Activated CD4-positive, alpha-beta T cell treated with anti-CD3 and anti-CD28 coated beads for 1 hour (primary cell): ENCODE measurements at places on chromosomes 13 and 19.

DNA sequence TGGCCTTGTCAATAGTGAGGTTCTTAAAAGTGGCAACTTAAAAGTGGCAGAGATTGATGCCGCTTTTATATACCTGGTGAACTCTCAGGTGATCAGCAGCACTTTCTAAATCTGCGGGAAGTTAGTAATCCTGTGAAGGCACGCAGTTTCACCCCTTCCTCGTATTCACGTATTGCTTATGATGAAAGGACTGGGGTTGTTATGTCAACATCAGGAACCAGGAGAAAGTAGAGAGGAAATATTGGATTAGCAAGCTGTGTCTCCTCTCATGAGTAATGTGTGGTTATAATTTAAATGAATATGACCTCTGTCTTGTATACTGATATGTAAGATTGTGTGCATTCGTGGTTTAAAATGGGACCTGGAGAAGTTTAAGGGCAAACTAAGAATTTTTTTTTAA lies 544.6 kb downstream of the SLITRK6 start:
- DNase-seq, result no peak

DNA sequence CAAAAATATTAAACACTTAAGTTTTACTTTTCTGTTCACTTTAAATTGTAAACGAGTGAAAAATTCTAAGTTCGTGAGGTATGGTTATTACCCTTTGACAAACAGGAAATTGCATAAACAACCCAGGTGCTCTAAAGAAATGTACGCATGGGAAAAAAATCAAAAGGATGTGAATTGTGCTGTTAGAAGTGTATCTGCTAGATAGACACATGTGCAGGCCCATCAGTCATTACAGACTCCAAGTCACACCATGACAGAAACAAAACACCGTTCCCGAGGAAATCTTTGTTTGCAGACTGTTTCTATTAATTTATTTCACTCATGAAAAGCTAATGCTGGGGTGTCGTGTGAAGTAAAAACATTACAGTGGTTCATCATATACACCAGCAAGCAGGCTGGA lies 17.0 kb upstream of the DOCK9 start:
- DNase-seq, result no peak

GRCh38 chr13:80712026-80712425 lies 371.1 kb upstream of the SPRY2 start:
- no peak for DNase-seq

GRCh38 chr13:108266321-108266990 lies 3.1 kb upstream of the TNFSF13B start:
- no peak for DNase-seq

DNA sequence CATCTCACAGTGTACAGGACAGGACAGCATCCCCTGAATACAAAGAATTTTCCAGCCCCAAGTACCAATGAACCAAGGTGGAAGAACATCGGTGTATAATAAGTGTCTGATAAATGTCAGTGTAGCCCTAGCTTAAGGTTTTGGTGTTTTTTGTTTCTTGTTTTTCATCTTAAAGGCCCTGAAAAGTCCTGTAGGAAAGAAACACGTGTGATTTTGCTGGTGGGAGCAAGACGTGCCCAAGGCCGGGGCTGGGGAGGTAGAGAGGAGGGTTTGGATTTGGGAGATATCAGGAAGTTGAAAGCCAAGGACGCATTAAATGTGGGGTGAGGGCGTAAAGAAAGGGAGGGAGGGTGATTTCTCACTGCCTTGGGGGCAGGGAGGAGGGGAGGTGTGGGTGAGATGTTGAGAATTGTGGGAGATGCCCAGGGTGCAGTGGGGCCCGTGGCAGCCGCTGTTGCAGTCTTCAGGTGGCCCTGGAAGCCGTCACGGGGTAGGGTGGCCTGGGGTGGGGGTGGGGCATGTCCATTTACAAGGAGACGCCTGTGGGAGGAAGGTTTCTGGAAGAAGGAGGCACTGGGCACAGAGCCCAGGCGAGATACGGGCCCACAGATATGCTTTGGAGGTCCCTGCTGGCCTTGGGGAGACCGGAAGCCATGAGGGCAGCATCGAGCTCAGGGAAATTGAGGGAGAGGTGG lies 6.7 kb downstream of the CAMSAP3 start:
- DNase-seq, result no peak

GRCh38 chr19:3374369-3375112 lies 8.2 kb downstream of the NFIC start:
- DNase-seq, result no peak

GRCh38 chr13:107124129-107124718 lies 556.3 kb upstream of the ARGLU1 start:
- DNase-seq, result no peak

DNA sequence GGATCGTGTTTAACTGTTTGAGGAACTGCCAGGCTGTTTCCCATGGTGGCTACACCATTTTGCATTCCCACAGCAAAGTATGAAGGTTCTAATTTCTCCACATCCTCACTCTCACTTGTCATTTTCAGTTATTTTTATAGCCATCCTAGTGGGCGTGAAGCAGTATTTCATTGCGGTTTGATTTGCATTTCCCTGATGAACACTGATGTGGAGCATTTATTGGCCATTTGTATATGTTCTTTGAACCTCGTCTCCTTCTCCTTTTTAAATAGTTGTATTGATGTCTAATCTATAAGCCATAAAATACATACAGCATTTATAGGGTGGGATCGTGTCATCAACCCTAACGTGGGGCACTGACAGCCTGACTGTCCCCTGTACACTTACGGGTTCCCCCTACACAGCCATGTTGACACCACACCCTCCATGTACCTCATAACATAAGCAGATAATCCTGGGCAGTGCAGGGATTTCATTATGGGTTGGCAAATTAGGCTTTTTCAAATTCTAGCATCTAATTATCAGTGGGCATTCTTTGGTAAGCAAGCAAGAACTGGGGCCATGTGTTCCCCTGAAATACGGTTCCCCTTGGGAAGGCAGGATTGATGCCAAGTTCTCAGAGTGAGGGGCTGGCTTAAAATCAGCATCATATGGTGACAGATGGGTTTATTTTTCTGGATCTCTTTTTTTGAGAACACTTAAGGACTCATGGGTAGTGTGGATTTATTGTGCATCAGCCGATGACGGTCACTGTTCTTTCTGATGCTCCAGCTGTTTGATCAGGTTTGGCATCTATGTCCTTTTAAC lies 11.6 kb upstream of the ZBTB45 start:
- no peak for DNase-seq

- DNase-seq, result no peak
Observed at GRCh38 chr13:89324582-89324981, 1653.4 kb downstream of the SLITRK5 start.

DNA sequence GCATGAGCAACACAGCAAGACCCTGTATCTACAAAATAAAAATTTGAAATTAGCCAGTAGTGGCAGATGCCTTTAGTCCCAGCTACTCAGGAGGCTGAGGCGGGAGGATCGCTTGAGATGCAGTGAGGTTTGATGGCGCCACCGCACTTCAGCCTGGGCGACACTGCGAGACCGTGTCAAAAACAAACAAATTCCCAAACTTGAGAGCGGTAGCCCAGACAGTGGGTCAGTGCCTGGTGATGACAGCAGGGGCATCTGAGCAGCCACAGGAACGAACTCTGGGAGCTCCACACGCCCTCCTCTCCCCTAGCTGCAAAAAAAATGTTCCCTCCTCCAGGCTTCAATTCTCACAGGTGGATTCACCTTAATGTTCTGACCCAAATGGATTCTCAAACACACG lies 14.1 kb downstream of the ZNF490 start:
- no peak for DNase-seq

DNA sequence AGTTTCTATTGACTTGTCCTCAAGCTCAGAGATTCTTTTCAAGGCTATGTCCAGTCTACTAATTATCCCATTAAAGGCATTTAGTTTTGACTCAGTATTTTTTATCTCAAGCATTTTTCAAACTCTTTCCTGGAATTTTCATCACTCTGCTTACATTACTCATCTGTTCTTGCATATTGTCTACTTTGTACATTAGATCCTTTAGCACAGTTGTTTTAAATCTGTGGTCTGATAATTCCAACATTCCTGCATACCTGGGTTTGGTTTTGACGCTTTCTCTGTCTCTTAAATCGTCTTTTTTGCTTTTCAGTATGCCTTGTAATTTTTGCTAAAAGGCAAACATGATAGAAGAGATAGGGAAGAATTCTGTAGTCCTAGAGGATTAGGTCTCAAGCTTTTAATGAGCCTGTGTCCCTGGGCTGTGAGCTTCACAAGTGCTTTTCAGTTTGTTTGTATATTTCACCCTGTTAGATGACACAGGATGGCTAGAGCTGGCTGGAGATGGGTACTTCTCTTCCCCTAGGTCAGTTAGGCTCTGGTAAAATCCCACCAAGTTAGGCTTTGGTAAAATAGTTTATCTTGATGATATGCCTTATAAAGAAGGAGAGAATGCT lies 46.1 kb upstream of the GPC6 start:
- DNase-seq, result no peak

GRCh38 chr13:51645154-51645650 lies 60.9 kb downstream of the WDFY2 start:
- DNase-seq, result no peak

- no peak for DNase-seq
Observed at GRCh38 chr13:24905242-24905641, 141.3 kb downstream of the RNF17 start.

DNA sequence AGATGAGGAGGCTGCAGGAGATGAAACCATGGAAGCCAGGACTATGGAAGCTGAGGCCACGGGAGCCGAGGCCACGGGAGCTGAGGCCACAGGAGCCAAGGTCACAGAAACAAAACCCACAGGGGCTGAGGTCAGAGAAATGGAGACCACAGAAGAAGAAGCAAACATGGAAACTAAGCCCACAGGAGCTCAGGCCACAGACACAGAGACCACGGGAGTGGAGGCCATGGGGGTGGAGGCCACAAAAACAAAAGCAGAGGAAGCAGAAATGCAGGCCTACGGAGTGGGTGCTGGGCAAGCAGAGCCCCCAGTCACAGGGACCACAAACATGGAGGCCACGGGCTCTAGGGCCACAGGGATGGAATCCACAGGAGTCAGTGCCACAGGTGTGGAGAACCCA lies 12.5 kb upstream of the EBI3 start:
- no peak for DNase-seq

DNA sequence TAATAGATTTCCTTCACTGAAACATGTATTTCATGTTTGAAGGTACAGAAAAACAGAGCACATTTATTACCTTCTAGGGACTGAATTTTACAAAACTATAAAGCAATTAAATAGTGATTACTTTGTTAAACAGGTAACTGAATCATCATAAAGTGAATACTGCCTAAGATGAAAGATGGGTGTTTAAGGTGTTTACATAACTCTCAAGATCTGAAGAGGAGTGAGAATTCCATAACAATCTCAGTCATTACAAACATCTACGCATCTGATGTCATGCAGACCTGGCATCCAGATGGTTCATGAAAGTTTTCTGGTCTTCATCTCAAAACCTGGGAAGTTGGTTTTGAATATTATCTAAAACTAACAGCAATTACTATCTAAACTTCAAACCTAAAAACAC lies 80.4 kb downstream of the MIPEP start:
- DNase-seq, result no peak

- DNase-seq, result no peak
Observed at GRCh38 chr13:99265821-99266426, 7.7 kb upstream of the GPR18 start.

DNA sequence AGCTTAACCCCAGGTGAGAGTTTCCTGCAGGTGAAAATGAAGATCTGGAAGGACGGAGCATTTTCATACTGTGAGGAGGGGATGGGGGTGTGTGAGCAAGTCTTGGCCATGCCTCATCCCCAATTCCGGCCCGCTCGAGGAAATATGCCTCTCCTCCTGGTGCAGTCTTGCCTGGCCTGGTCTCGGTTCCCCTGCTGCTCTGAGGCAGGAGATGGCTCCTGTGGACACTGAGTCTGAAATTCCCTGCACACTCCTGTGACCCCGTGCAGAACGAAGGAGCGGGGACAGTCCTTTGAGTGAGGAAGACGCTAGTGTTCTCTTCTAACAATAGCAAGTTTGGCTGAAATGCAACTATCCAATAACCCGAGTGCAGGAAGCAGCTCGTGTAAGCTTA lies 329 bp upstream of the ZNF439 start:
- DNase-seq, result no peak

- no peak for DNase-seq
Observed at GRCh38 chr19:40284251-40284500, 969 bp downstream of the AKT2 start.

GRCh38 chr19:35354898-35355297 lies 3.4 kb upstream of the FFAR3 start:
- no peak for DNase-seq

- no peak for DNase-seq
Observed at GRCh38 chr13:75495938-75496337, 14.0 kb upstream of the TBC1D4 start.

DNA sequence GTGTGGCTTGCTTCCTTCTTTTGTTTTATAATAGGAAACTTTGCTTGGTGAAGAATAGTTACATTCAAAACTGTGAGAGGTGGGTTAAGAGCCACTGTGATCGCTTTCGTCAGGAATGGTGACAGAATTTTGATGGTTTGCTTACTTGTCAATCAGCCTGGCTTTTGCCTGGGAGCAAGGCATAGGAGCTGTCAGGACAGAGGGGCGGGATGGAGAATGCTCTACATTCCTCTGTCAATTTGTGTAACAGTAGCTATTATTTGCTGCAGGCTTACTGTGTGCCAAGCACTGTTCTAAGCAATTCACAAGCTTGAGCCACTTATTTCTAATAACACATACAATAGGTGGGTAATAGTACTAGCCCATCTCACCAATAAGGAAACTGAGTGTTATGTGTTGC lies 28.1 kb upstream of the TNFSF11 start:
- DNase-seq, result no peak

DNA sequence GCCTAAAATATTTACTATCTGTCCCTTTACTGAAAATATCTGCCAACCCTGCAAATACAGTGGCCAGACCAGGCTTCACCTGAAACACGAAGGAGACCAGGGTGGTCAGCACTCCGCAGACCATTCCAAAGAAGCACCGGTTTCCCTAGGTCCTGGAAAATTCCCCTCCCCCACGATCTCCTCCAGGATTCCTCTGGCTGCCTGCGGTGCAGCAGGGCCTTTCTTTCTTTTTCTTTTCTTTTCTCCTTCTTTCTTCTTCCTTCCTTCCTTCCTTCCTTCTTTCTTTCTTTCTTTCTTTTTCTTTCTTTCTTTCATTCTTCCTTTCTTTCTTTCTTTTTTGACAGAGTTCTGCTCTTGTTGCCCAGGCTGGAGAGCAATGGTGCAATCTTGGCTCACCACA lies 152.7 kb downstream of the USP12 start:
- no peak for DNase-seq

DNA sequence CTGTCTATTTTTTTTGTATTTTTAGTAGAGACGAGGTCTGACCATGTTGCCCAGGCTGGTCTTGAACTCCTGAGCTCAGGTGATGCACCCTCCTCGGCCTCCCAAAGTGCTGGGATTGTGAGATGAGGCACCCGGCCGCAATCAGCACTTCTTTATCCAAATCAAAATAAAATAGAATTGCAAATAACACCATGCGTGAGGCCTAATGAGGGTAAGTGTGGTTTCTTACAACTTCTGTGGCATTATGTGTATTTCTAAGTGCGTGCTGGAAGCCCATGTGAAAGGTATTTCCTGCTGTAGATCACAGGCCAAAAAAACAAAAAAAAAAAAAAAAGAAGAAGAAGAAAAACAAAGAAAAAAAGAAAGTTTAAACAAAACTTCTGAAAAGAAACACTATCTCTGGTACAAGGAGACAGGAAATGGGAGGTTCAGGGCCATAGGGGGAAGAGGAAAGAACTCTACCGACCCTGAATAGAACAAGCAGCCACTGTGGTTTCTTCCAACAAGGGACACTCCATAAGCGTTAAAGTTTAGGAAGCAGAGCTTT lies 3.0 kb upstream of the GRAMD1A start:
- DNase-seq, result no peak
